T1000 (cell line): ENCODE measurements at places on chromosomes 5 and 9.

- DNase-seq = no peak
Measured at GRCh38 chr5:2779459-2779858, 28.0 kb upstream of the IRX2 start.

GRCh38 chr5:83377131-83377865 is 94.2 kb upstream of the VCAN start:
- DNase-seq = no peak

- DNase-seq = no peak
Measured at GRCh38 chr9:90019626-90020025, 414.8 kb downstream of the GADD45G start.

DNA sequence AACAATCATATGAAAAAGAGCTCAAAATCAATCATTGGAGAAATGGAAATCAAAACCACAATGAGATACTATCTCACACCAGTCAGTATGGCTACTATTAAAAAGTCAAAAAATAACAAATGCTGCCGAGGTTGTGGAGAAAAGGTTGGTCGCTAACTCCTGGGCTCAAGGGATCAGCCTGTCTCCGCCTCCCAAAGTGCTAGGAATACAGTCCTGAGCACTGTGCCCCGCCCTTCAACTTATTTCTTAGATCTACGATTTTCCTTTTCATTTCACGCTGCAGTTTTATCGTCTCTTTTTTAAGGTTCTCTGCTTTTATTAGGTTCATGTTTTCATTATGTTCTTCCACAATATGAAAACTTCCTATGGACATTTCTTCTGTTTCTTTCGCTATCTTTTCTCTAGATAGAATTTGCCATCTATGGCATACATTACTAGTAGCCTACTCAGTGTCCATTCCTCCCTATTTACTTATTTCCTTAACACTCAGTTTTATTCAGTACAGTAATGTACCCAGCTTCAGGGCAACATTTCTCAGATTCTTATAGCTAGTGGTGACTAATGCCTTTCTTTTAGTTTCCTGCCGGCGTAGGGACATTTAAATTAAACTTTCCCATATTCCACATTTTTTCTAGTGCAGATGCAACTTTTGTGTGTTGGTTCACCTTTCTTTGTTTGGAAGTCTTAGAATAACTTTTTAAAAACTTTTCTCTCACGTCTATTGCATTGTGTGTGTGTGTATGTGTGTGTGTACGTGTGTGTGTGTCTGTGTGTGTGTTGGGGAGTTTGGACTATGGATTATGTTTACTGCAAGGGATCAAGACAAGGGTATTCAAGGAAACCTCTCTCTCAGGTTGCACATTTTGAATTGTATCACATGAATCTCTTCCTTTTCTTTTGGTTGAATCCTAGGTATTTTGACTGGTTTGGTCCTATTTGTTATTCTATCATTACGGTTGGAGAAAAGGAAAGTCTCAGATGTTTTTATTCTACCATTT is 21.6 kb upstream of the FBN2 start:
- no peak for DNase-seq

- no peak for DNase-seq
Measured at GRCh38 chr5:135204151-135204600, 170.1 kb upstream of the PITX1 start.

DNA sequence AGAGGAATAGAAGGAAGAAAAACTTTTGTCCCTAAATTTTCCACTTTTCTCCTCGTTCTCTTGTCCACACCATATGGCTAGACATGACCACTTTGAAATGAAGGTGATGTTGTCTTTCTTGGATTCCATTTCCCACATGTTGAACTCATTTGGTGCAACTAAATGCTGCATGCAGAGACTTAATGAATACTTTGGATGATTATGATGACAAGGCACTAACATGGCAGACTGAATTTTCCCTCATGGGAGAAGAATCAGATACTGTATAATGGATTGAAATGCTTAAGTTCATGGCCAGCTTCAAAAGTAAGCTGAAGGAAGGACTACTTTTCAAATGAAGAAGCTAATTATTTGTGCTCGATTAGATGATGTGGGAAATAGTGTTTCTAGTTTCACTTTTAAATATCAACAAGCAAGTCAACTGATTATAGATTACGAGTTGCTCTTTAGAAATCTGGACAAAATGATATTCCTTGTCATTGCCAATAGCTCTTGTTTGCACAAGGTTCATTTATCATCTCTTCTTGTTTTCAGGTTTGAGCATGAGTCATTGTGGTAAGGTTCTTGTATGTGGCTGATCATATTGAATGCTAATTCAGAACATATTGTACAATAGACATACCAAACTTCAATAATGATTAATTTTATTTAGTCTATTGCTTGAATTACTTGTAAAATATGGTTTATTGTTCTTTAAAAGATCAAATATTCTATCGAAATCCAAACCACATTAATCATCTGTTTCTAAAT is 501.3 kb upstream of the FTMT start:
- DNase-seq = no peak
